Fibroblast of the aortic adventitia (primary cell): ENCODE measurements at places on chromosomes 11 and 22.

DNA sequence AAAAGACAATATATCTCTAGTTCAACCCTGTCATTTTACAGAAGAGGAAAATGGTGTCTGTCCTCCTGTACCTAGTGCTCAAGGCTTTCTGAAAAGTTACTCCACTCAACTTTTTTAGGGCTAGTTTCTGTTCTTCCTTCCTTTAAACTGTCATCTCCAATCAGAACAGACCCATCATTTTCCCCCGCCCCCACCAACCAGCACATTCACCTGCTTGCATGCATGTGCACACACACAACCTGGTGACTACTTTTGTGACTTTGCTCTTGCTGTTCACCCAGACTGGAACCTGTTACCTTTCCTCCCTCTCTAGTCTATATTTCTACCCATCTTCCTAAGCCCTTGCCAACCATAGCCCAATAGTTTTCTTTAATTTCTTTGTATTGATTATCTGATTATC is 5.6 kb downstream of the FBXO7 start:
- DNase-seq, result no peak

DNA sequence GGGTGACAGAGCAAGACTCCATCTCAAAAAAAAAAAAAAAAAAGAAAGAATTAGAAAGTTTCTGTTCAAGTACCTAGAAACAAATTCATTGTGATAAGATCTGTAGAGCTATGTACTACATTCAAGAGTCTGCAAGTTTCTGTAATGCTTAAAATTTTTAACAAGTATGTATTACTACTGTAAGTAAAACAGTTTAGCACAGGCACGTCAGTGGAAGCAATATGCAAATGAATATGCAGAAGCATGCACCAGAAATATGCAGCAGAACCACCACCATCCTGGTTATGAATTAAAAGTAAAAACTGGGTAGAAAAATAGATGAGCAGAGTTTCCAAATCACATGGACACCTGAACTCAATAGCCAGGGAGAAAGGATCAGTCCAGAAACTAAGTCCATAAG is 19.3 kb downstream of the SBF2 start:
- DNase-seq, result no peak

DNA sequence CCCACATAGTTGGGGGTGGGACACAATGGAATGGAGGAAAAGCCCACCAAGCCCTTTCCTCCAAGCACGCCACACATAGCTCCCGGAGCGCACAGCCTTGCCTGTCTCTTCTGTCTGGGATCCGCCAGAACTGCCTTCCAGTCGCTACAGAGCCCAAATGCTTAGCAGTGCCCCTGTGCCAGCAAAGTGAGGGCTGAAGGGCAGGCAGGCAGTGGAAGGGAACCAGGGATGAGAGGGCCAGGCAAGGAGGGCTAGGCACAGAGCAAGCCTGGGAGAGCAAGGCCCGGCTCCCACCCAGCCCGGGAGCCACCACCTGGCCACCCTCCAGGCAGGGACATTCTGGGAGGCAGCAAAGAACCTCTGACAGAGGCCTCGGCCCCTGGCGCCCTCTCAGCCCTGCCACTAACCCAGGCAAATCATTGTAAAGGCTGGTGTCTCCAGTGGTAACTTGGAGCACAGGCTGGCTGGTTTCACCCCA is 32.5 kb downstream of the PPP2R1B start:
- no peak for DNase-seq

DNA sequence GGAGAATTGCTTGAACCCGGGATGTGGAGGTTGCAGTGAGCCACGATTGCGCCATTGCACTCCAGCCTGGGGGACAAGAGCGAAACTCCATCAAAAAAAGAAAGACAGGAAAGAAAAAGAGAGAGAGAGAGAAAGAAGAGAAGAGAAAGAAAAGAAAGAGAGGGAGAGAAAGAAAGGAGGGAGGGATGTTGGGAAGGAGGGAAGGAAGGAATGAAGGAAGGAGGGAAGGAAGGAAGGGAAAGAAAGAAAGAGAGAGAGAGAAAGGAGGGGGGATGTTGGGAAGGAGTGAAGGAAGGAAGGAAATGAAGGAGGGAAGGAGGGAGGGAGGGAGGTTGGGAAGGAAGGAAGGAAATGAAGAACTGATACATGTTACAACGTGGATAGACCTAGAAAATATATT is 12.3 kb upstream of the SPINDOC start:
- no peak for DNase-seq

- peak; percentile 43 for DNase-seq
Measured at GRCh38 chr11:124841201-124841600, 24.0 kb upstream of the ROBO3 start.

DNA sequence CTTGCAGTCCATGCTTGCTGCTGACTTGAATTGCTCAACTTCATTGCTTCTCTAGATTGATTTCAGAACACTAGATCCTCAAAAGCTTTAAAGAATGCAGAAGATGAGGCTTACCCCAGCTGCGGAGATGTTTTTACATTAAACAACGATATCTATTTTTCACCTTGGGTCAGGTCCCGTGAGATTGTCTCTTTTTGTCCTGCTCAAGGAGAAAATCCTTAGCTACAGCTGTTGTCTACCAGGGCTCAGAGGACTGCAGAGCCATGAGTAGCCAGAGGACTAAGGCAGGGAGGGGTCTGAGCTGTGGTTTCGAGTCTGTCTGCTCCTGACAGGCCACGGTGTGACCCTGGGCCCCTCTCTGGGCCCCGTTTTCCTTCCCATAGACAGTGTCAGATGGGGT is 51.4 kb downstream of the PKNOX2 start:
- DNase-seq, result no peak

DNA sequence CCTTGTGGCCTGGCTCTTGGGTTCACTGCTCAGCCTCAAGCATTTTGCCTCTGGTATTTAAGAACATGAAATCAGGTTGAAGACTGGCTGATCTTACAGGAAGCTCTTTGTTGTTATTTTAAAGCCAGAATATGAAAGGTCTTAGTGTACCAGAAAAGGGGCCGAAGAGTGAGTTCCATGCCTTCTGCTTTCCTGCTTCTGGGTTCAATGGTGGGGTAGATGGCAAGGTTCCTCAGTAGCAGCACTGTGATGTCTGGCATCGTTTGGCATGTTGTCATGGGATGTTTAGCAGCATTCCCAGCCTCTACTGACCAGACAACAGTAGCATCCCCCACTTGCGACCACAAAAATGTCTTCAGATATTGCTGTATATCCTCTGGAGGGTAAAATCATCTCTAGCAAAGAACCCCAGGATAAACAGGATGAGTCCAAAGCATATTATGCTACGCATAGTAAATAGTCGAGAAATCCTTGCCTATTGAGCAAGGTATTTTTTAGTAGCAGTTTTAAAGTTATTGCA is 2.4 kb downstream of the VPS26B start:
- DNase-seq, result no peak

DNA sequence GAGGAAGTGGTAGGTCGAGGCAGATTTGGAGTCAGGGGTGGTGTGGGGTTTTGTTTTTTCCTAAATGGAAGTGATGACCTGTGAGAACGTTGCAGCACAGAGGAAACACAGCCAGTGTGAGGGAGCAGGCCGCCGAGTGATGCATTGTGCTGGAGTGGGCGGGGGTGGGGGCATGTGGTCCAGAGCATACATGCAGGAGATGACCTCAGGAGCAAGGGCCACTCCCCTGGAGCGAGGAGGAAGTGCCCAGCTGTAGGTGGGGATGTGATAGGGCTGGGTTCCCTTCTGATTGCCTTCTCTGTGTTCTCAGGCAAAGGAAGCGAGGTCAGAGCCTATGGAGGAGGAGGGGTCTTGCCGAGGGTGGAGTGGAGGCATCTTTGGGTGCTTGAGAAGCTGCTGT is 81.4 kb downstream of the PPP6R3 start:
- no peak for DNase-seq

DNA sequence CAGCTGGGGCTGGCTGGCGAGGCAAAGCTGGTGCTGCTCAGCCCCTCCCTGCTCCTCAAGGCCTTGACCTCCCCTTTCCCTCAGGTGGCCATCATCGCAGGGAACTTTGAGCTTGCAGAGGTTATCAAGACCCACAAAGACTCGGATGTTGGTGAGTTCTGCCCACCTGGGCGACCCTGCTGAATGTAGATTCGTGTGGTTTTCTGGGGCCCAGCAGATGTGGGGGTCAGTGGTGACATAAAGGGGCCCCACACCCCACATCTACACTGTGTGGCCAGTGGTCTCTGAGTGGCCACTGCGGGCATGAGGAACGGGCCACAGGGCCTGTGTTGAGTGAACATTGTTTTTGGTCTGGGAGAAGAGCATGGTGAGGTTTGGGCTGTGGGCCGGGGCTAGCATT is 11.9 kb downstream of the SHANK3 start:
- DNase-seq, result no peak

DNA sequence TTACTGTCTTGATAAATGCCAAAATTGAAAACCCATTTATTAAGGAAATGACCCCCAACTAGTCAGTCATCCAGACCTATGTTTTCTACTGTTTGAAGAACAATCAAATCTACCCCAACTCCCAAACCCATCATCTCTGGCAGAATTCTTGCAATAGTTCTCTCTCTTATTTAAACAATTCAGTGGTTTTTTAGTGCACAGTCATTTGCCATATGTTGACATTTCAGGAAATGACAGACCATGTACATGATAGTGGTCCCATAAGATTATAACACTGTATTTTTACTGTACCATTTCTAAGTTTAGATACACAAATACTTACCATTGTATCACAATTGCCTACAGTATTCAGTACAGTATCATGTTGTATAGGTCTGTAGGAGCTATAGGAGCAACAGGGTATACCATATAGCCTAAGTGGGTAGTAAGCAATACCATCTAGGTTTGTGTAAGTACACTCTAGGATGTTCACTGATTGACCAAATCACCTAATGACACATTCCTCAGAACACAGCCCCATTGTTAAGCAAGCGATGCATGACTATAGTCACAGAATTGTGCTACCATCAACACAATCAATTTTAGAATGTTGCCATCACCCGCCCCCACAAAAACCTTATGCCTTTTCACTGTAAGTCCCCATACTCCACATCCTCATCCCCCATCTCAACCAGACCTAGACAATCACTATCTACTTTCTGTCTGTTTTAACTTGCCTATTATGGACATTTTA is 41.8 kb downstream of the MMP20 start:
- no peak for DNase-seq

GRCh38 chr22:35219012-35219411 is 38.3 kb upstream of the HMGXB4 start:
- DNase-seq, result peak; percentile 6

DNA sequence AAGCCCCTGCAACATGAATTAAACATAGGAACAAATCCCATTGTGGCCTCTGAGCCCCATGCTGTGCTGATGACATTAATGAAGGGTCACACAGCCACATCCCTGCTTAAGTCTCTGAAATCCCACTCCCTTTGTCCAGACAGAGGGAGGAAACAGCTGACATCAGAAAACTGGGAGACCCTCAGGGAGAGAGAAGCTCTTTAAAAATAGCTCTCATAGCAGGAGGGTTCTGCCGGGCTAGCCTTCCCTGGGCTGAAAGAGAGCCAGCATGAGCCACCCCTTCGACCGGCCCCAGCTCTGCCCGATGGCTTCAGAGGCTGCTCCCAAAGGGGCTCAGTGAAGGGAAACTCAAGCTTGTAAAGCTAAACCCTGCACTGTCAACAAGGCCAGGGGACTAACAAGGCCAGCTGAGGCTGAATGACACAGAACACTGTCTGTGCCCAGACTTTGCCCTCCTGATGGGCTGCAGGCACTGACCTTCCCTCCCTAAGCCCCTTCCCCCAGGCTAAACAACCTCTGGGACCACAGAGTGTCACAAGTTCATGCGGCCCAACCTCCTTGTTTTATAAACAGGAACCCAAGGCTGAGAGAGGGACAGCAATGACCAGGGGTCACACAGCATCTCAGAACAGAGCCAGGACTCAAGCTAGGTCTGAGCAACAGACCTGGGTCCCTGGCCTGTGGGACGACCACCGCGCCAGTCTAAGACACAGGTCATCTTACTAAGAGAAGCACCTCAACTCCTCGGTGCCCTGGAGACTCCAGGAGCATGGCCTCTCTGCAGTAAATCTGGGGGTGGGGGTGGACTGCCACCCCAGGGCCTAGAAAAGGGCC is 163.8 kb downstream of the CHST1 start:
- DNase-seq, result no peak

DNA sequence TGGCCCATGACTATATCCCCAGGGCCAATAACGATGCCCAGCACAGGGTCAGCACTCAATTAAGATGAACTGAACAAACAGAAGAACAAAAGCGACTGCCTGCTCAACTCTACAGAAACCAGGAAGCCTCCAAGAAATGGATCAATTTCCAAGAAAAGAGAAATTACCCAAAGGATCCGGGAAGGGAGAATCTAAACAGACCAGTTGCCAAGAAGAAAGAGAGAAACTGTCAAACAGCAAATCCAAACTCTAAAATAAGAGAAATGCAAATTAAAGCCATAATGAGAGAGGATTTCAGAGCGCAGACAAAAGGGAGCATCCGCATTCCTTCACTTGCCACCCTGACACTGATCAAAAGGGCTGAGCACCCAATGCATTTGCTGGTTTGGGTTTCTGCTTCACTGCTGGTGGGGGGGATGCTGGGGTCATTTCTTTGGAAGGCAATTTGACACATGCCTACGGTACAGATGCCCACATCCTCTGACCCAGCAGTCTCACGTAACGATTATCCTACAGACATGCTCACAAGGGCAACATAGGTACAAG is 37.7 kb upstream of the RFPL3 start:
- DNase-seq, result no peak

GRCh38 chr11:14424096-14424495 is 65.1 kb upstream of the RRAS2 start:
- peak; percentile 41 for DNase-seq

DNA sequence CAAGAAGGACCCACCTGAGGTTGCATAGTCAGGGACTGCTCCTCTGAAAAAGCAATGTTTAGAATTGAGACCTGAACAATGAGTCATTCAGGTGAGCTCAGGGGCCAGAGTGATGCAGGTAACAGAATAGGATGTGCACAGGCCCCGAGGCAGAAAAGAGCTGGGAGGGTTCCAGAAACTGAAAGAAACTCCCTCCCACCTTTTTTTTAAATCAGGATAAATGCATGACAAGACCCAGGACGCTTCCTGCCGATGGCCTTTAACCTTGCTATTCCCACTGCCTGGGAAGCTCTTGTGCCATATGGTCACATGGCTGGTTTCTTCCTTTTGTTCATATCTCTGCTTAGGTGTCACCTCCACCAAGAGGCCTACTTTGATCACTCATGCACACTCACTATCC is 214.2 kb upstream of the ZBED5 start:
- no peak for DNase-seq

GRCh38 chr22:20315337-20316216 is 4.3 kb downstream of the DGCR6L start:
- no peak for DNase-seq
